ENCODE measurements at places on chromosomes 1 and 21.

- DNase-seq: no peak
These were observed 22.4 kb upstream of the SFPQ start for GRCh38 chr1:35215346-35215745.

GRCh38 chr1:7373876-7374562 is 397.1 kb upstream of the VAMP3 start:
- no peak for DNase-seq

GRCh38 chr1:160838888-160839287 is 23.8 kb downstream of the CD244 start:
- no peak for DNase-seq

DNA sequence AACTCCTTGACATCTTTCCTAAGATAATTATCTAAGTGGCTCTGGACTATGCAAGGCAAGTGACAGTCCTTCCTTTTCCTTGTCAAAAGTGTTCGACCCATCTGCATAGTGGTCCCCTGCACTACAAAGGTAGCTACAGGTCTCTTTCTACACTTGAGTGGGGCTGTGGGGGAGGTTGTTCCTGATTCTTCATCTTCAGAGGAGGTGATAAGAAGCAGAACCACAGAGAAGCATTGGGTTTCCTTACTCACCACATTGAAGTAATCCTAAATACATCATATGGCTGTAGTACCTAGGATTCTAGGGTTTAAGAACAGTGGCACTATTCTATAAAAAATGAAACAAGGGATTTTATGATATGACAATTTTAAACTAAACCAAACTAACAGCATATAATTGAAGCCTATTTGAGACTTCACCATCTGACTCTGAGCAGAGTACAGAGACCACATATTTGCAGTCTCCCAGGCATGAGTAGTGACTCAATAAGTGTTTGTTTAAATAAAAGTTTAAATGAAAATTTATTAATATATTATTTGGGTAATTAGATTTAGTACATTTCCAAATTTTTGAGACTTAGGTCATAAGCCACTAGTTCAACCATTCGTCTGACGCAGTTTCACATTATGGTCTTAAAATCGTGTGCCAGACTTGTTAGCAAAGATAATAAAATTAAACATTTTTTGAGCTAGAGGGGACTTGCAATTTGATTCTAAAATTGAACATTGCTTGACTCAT is 54.9 kb upstream of the NEK7 start:
- DNase-seq: peak; percentile 42
